ENCODE measurements at places on chromosomes 13 and 19. TPM values are rescaled to one million over a fixed set of nuclear protein-coding genes. Genes with fewer than 3 reads are reported as not detected.

Gene SCN1B
- 42.4 TPM for total RNA-seq

Gene ZNF836
- 14.4 TPM for total RNA-seq

Gene ACTMAP
- total RNA-seq, result 3.0 TPM

Gene LIN37
- 8.3 TPM for total RNA-seq

Gene ZSCAN1
- not detected for total RNA-seq

Gene RXFP2
- not detected for total RNA-seq

Gene CRB3
- not detected for total RNA-seq

Gene CAMSAP3
- total RNA-seq, result not detected

Gene CD33
- total RNA-seq, result 10.0 TPM

- no peak for DNase-seq
Measured at GRCh38 chr13:40981949-40982348, 37.2 kb downstream of the ELF1 start.

DNA sequence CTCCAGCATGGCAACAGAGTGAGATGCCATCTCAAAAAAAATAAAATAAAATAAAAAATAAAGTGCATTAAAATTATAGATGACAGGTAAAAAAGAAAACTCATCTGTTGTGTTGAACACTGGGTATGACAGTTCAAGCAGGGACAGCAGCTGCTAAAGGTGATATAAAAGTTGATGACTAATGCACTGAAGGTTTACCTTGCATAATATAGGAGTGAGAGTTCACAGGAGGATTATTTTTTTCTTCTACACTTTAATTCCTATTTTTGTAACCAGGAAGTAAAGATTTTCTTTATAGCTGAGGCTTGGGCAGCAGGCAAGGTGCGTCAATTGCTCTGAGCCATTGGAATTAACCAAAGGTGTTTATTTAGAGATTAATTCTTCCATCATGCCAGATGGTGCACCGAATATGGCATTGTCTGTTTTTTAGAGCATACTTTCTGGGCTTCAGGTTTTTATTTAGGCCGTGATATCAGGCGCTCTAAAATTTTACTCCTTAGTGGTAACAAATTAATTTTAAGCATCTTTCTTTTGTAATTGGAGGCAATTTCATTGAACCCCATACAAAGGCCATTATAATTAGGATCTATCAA is 337.0 kb upstream of the SLC10A2 start:
- no peak for DNase-seq

- DNase-seq, result no peak
Measured at GRCh38 chr19:49807904-49808675, 5.0 kb downstream of the FUZ start.

DNA sequence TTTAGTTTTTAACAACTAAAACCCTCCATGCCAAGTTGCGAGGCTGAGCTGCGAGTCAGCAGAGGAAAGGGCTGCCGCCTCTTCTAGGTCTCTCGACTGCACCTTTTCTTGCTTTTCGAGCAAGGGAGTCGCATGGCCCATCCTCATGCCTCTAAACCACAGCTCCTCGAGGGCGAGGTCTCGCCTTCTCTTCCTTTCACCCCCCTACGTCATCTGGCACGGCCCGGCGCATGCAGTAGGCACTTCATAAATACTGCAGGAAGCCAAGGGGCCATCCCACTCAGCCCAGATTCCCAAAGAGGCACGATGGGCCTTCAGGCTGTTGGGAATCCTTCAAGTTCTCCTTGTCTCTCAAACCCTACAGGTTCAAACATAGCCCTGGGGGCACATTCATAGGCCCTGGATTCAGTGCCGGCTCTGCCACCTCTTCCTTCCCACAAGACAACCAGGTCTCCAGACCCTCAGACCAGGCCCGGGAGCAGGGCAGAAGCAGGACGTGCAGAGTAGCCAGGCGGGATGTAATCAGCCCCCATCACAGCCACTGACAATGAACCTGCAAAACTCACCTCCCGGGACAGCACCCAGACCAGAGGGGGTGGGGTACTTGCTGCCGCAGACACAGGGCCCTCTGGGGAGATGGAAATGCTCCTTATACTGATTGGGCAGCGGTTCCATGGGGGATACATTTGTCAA is 41.7 kb downstream of the GGACT start:
- DNase-seq, result no peak

DNA sequence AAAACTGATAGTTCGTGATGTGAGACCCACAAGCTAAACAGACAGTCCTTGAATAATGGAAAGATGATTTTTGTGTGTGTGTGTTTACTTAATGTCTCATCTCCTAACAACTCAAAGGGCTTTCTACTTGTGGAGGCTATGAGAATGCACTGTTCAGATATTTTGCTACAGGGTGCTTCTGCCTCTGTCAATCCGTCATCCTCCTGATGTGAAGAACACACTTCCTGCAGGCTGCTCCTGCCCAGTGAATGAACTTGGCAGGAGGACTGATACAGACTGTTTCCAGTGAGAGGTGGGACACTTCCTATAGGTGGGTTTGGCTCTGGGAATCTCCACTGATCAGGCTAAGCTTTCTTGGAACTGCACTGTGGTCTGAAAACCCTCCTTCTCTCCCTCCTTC is 168.4 kb upstream of the STARD13 start:
- no peak for DNase-seq

- DNase-seq, result peak; percentile 80
Measured at GRCh38 chr13:64925727-64926126, 2304.4 kb downstream of the PCDH9 start.

- DNase-seq, result no peak
Measured at GRCh38 chr19:6613711-6614110, 22.8 kb upstream of the CD70 start.

DNA sequence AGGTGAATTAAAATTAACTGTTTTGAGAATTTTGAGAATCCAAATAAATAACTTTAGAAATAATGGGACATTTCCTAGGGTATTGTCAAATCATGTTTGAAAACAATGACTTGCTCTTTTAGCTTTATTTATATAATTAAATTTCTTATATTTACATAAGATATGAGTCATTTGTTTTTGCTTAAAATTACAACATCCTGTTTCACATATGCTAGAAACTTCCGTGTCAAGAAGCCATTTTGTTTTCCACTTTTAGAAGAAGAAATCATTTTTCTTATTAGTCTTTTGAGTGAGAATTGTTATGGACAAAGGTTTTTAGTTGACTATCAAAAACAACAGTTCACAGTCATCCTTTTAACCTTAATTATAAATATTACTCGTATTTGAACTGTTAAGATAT is 48.2 kb downstream of the DPY19L3 start:
- no peak for DNase-seq

GRCh38 chr19:447816-448560 is 12.8 kb downstream of the SHC2 start:
- DNase-seq, result no peak

GRCh38 chr13:97021241-97021640 is 27.0 kb upstream of the OXGR1 start:
- no peak for DNase-seq

- DNase-seq, result no peak
Measured at GRCh38 chr13:84865783-84866221, 933.4 kb downstream of the SLITRK6 start.

- no peak for DNase-seq
Measured at GRCh38 chr13:78102121-78102677, 183.6 kb upstream of the EDNRB start.

GRCh38 chr19:38352611-38353010 is 17.0 kb downstream of the CATSPERG start:
- no peak for DNase-seq

DNA sequence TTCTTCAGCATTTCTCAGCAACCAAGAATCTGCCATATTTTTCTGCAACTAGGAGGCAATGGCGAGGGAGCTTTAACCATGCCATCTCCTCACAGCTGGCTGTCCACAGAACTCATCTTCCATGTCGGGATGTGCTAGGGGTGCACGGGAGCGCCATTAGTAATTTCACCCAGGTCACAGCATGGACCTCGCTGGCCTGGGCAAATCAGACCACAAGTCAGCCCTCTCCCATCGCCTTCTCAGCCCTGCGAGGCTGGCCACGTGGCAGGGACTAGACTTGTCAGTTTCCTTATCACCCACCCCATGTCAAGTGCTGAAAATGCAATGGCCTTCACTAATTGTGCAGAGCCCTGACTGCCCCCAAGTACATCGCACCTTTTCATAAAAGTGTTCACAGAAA is 15.7 kb downstream of the COL4A1 start:
- DNase-seq, result peak; percentile 62

DNA sequence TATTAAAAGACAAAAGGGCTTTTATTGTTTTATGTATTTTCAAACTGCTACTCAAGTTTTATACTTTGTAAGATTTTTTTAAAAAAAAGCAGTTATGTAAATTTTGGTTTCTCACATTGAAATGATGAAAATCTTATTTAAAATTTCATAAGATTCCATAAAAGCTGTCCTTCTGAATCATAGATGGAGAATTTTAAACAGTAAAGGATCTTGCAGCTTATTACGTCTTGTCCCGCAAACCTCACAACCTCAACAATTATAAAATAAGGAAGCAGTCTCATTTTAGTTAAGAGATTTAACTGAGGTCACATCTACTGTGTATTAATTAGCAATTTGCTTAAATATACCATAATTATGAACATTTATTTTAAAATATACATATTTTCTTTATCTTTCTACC is 581.0 kb upstream of the SPRY2 start:
- DNase-seq, result no peak

GRCh38 chr13:49694446-49694845 is 3.2 kb upstream of the EBPL start:
- no peak for DNase-seq

DNA sequence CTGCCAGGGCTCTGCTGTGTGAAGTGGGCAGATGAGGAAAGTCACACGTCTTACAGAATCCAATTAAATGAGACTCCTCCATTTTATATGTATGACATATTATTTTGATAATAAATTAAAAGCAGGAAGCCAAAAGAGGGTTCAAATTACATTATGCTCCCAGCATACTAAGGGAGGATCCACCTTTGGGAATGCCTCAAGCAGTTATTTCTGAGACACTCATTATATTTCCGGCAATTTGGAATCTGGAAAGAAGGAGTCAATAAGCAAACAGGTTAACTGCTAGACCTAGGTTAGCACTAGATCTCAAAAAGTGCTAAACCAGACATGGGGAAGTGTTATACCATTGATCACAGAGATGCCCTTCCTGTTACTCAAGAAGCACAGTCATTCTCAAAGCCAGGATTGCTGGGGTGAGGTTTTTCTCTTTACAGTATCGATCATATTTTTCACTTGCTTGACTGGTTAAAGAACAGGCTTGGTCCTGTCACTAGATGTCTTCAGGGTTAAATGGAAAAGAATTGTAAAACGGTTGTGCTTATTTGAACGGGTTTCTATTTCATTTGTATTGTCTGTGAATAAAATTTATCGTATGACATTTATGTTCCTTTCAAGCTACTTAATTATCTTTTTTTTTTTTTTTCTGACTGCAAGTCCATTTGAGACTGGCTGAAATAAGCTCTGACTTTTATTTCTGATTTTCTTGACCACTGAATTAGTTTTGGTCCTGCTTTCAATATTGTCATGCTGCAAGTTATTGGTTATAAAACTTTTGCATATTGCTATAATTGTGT is 523.2 kb downstream of the KLF12 start:
- no peak for DNase-seq

DNA sequence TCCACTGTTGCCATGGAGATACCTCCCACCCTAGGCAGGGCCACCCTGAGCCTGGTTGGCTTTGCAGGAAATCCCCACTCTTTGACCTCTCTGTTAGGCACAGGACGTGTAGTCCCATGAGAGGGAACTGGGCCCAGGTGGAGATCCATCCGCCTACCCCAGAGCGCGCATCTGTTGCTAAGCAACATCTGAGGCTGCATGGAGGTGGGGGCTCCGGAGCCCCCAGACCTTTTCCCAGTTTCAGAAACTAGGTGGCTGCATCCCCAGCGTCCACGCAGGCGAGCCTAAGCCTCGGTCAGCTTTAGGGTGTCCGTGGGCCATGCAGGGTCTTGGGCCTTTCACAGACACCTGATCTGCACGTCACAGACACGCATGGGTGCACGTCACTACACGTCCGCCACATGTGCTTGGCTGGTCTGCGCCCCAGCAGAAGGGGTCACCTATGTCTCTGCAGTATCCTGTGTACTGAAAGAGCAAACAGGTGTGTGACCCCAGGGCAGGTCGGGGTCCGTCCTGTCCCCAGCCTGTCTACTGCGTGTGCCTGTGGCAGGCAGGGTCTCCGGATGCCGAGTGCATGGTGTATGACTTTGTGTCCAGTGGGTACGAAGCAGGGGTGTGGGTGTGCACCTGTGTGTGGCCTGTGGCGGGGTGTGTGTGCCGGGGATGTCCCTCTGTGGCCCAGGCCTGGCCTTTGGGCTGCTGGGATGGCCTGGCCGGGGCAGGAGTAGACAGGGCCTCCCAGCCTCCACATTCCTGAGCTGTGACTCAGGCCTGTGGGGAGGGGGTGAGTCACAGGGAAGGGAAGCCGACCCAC is 4.1 kb upstream of the CIRBP start:
- DNase-seq, result peak; percentile 93

DNA sequence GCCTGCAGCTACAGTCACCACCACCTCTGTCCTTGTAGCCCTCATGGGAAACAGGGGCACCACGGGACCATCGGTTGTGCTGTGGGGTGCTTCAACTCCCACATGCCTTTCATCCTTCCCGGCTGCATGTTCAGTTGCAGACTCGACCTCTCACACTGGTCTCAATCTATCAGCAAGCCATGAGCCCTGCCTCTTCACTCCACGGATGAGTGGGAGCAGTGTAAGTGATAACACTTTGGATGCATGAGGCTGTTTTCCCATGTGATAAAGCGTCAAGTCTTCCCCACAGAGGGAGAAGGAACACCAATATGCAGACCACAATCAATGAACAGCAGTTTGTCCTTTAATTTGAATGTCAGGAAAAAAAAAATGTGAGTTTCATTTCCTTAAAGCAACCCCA is 12.2 kb downstream of the SERP2 start:
- DNase-seq, result no peak

- no peak for DNase-seq
Measured at GRCh38 chr19:3440082-3440481, 40.2 kb downstream of the SMIM24 start.

DNA sequence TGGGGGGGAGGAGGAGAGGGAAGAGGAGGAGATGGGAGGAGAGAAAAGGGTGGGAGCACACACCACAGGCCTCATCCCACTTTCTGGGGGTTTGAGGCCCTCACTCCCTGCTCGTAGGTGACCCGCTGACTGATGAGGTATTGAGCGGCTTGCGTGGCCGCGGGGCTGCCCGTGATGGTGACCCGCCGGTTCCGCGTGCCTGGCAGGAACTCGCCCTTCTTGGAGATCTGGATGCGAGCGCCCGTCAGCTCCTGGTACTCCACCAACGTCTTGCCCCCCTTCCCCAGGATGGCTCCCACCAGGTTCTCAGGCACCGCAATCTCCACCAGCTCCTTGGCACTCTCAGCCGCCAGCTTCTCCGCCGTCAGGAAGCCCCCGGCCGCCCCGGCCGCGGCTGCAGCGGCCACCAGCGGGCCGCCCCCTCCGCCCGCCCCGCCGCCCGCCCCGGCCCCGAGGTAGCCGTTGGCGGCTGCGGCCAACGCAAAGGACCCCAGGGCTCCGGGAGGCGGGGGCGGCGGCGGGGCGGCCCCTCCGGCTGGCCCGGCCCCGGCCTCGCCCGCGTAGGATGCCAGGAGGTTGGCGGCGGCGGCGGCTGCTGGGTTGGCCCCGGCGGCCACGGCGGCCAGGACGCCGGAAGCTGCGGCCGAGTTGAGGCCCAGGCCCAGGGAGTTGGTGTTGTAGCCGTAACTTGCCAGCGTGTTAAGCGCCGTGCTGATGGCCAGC is 25.4 kb upstream of the NANOS2 start:
- DNase-seq, result no peak

- DNase-seq, result peak; percentile 94
Measured at GRCh38 chr19:41327576-41328156, 17.7 kb downstream of the CCDC97 start.

- no peak for DNase-seq
Measured at GRCh38 chr13:94716016-94716415, 3.7 kb upstream of the SOX21 start.

GRCh38 chr19:37992761-37993160 is 85.8 kb downstream of the SIPA1L3 start:
- DNase-seq, result no peak

GRCh38 chr13:110938662-110939421 is 24.0 kb upstream of the ANKRD10 start:
- no peak for DNase-seq
